ENCODE measurements at places on chromosomes 2 and 18.

GRCh38 chr2:30512243-30512886 lies 65.3 kb downstream of the LCLAT1 start:
- no peak for DNase-seq

GRCh38 chr2:200614249-200614648 lies 28.4 kb downstream of the AOX1 start:
- no peak for DNase-seq

GRCh38 chr2:225002039-225002655 lies 40.1 kb downstream of the DOCK10 start:
- peak; percentile 24 for DNase-seq

- DNase-seq, result no peak
Observed at GRCh38 chr2:14011190-14011589, 621.3 kb upstream of the LRATD1 start.

DNA sequence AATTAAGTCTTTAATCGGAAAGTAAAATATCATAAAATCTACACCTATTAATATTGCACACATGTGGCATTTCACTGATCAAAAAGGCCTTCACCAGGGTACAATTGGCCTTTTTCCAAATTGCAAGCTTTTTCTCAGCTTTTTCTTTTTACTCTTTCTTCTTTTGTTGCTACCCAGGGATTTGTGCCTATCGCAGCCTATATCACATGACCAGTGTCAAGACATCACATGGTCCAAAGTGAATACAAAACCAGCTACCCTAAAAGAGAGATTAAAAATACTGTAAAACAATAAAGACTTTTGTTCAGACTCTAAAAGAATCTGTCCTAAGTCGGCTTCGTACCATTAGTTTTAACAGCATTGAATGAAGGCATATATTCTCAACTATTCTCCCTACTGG lies 15.0 kb upstream of the OTX1 start:
- DNase-seq, result no peak

GRCh38 chr18:10951631-10952544 lies 197.5 kb downstream of the PIEZO2 start:
- DNase-seq, result no peak

- DNase-seq, result no peak
Observed at GRCh38 chr2:151996243-151997003, 102.4 kb downstream of the CACNB4 start.

DNA sequence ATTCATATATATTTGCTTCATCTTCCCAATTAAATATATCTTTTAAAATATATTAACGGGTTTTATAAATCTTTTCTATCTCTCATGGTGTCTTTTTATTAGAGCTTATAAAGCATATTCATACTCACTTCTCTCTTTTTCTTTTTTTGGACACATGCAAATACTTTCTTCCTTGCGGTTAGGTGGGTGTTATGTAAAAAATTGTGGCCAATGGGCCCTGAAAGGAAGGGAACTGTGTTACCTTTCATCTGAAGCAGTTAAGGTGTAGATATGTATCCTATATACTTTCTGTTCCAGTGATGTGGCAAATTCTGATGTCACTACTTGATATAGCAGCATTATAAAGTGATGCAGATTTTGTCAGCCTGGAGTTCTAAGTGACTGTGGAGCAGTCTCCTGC lies 714.5 kb downstream of the PLCL1 start:
- DNase-seq, result no peak

GRCh38 chr2:136122661-136123060 lies 4.7 kb upstream of the CXCR4 start:
- DNase-seq, result no peak

DNA sequence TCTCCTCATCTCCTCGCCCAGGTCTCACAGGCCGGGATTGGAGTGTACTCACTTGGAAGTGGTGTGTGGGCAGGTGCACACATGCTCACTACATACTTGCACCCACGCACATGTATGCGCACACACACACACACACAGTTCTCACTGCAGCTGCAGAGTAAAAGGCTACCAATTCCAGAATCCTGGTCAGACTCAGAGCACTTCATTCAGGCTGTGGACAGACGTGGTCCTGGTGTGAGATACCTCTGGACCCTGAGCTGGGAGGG lies 19.4 kb downstream of the CELF4 start:
- DNase-seq, result no peak

- DNase-seq, result no peak
Observed at GRCh38 chr18:9712611-9713010, 4.5 kb downstream of the RAB31 start.

GRCh38 chr2:70718241-70718640 lies 49.8 kb downstream of the ADD2 start:
- DNase-seq, result no peak

DNA sequence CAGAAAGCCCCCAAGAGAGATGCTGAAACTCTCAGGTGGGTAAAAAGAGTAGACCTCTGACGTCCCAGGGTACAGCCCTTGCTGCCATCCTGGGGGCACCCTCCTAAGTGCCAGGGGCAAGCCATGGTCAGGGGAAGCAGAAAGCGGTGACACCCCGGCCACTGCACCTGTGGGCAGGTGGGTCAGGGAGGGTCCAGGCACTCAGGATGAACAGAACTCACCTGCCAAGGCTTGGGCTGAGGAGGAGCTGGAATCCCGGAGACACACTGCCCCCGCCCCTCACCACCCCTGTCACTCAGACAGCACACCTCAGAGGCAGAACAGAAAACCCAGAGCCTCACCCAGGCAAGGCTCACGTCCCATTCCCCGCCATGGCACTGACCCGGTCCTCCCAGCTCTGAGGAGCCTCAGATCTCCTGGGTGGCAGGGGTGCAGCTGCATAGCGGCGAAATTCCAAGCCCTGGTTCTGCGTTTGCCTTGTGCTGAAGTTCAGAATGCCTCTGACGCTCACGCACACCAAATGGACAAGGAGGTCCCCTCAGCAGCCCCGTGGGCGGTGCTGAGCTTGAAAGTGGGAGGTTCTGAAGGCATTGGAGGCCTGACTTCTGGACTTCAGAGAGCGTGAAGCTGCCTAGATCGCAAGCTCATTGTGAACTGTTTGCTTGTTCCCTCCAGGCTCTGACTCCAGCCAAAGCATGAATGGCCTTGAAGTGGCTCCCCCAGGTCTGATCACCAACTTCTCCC lies 4.3 kb downstream of the GPR17 start:
- DNase-seq, result no peak

DNA sequence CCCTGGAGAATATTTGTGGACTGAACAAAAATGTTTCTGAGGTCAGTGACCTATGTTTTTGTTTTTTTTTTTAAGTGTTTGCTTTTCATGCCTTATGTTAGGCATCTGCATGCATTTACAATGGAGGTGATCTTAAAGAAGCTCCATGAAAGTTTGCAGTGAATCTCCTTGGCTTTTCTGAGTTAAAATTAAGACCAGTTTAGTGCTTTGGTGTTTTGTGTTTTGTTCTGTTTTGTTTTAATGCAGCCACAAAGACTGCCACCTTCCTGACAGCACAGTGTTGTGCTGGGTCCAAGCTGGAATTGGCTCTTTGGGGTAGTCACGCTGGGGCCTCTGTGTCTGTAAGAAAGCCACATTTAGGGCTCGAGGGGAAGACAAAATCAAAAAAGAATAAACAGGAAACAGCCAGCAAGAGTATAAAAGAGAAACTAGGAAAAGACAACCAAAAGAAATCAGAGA lies 396.2 kb downstream of the ARHGAP15 start:
- DNase-seq, result no peak

- no peak for DNase-seq
Observed at GRCh38 chr2:160433466-160434140, 60.0 kb downstream of the RBMS1 start.

- DNase-seq, result no peak
Observed at GRCh38 chr2:241796610-241797138, 12.3 kb upstream of the NEU4 start.

GRCh38 chr18:31643003-31643402 lies 41.4 kb downstream of the B4GALT6 start:
- DNase-seq, result no peak

GRCh38 chr2:57869758-57870344 lies 176.8 kb upstream of the VRK2 start:
- no peak for DNase-seq

DNA sequence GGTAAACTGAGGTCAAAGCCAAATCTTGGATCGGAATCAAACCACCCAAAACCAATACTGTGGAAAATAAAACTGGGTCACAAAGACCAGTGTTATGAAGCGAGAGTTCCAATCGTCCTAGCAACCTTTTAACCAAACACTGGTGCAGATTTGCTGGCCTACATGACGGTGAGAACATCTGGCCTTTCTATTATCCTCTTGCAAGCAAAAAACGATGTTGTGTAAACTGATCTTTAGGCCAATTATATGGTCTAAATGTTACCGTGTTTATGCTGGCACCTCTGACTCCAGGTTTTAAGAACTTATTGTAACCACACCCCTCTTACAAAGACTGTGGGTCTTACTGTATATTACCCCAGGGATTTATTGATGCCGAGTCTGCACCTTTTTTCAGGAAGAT lies 145.9 kb downstream of the GFPT1 start:
- no peak for DNase-seq

DNA sequence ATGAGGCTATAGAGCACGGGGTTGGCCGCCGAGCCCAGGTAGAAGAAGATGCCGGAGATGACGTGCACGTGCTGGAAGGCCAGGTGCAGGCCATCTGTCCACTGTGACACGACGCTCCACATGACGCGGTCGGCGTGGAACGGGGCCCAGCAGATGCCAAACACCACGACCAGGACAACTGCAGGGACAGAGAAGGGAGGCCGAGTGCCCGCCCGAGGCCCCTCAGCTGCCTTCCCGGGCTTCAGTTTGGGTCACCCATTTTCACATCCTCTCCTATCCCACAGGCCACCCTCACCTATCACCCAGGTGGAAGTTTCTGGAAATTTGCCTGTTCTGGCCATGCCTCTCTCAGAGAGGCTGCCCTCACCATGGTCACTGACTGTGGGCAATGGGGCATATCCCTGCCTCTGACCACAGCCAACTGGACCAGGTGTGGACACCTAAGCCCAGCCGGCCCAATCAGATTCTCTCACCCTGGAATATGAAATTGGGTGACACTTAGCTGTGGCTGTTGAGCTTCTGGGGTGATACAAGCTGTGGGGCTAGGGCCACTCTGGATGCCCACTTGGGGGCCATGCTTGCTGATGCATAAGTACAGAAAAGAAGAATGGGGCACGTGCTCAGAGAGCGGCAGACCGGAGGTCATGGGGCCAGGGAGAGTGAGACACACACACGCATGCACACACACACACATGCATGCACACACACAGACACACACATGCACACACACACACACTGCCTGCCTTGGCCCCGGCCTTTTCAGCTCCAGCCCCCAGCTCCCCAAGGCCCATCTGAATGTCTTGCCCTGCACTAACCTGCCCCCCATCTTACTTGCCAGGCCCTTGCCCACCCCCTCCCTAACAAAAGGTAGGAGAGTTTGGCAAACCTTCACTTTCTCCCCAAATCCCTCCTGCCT lies 4.7 kb downstream of the NMUR1 start:
- no peak for DNase-seq

DNA sequence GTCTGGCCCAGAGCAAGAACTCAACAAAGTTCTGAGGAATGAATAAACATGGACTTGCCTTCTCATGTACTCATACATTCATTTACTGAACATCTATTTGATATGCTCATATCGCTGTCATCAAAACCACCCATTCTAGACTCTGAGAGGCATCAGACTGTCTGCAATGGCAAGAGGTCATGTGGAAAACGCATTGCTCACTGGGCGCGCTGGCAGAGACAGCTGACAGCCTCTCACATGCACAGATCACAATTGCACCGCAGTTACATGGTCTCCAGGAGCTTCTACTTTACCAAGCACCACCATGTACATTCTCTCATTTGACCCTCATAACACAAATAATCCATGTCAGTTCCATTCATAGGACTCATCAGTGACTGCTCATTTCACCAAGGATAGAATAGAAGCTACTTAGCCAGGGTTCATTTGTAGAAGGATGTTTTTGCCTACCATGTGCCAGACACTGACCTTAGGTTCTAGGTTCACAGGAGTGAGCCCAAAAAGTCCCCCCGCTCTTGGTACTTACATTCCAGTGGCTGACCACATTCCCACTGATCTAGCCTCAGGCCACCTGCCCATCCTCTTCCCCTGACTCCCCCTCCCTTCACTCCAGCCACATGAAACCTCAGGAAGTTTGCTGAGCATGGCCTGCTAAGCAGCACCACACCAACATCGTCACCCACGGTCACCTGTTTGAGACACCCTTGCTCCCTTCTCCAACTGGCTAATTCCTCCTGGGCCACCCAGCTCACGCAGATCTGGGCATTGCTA lies 6.1 kb downstream of the FAM124B start:
- DNase-seq, result no peak

Measured in stimulated activated CD4-positive, alpha-beta T cell treated with anti-CD3 and anti-CD28 coated beads, Interleukin-1b, Interleukin-23, amount 100 ng/mL, for 1 hour (primary cell).